ENCODE measurements at places on chromosomes 5 and 9.

DNA sequence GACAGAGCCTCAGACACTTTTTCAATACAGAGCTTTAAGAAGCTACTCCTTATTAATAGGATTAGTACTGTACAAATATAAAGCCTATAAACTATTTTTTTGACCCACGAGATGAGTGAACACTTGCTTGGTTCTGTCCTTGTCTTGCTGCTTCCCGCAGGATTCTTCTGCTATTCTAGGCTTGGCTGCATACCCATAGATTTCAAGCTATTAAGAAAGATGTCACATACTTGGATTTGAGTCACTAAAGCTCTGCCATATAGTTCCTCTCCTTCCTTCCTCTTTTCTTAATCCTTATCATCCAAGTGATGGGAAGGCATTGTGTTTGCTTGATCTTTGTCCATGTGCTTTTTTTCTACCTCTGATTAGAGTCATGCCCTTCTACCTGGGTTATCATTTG is 361.2 kb upstream of the TRPC7 start:
- no peak for DNase-seq

DNA sequence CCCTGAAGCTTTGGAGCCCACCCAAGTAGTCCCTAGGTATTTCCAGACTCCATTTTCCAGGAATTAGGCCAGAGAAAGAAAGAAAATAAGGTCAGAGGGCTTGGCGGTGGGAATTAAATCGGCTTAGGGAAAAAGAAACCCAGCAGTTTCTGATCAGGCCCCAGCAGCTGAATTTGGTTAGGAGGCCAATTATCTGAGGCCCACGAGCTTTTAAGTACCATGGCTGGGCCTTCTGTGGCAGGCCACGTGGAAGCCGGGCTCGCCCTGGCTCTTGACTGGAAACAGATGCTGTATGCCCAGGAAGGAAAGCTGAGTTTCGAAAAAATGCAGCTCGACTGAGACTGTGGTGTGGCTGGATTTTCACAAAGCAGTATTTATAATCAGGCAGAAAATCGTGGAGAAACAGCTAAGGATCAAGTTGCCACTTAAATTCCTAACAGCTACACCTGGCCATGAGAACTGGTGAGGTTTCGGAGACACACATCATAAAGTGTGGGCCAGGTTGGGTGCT is 75.1 kb upstream of the PANK3 start:
- no peak for DNase-seq

- no peak for DNase-seq
Measured at GRCh38 chr5:158928404-158928803, 171.3 kb downstream of the EBF1 start.

DNA sequence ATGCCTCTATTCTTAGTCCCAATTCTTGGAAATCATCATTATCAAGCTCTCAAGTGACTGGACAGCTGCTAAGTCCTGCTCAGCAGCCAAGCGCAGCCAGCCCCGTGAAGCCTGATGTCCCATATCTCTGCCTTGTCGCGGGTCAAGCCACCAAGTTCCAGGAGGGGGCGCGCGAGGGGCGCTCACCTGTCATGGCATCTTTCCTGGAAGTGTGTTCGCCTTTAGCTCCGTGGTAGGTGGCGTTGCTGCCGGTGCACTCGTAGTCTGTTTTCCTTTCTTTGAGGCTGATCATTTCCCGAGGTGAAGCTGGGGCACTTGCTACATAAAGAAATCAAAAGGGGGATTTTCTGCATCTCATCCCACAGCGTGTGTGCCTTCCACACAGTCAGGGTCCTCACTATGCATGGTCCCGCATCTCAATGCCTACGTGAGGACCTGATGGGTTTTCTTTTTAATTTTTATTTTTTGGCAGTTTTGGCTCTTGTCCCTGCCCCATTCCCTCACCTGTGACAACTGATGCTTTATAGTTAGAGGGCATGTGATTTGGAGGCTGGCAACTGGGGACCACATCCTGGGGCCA is 227.0 kb upstream of the DAP start:
- DNase-seq: peak; percentile 94

GRCh38 chr9:85258823-85259370 is 482.9 kb downstream of the AGTPBP1 start:
- peak; percentile 75 for DNase-seq
